Activated T-cell treated with anti-CD3 and anti-CD28 coated beads, Interleukin-2, amount 50 U/mL, for 72 hours (primary cell): ENCODE measurements at places on chromosomes 5 and 9.

DNA sequence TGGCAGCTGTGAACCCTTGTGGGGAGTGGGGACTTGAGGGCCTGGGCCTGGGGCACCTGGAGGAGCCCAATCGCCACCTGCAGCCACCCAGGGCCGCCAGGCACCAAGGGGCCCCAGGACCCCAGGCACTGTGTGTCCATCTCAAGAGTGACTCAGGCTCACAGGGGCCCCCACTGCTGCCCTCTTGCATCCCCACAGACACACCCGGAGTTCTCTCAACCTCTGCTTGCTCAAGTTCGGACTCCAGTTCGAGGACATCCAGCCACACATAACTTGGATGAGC is 51.9 kb downstream of the MRPL36 start:
- DNase-seq, result no peak

- DNase-seq, result no peak
These were observed 631.5 kb upstream of the ST8SIA4 start for GRCh38 chr5:101534491-101535110.

- DNase-seq, result no peak
These were observed 160.6 kb downstream of the ZDHHC21 start for GRCh38 chr9:14532456-14533115.

- no peak for DNase-seq
These were observed 4.9 kb downstream of the SUSD1 start for GRCh38 chr9:112170235-112170634.

GRCh38 chr9:137193771-137194170 is 5.3 kb downstream of the SSNA1 start:
- DNase-seq, result no peak
